Spinal cord (tissue), 10 donors: ENCODE measurements at places on chromosomes 1 and 21. TPM values are rescaled to one million over a fixed set of nuclear protein-coding genes. Genes with fewer than 3 reads are reported as not detected.
A peak's percentile ranks its signal among the peaks of the same experiment; 100 is the strongest.

UBE2U gene
- polyA plus RNA-seq = not detected

LRRIQ3 gene
- 1.2 TPM for polyA plus RNA-seq

LRRC7 gene
- polyA plus RNA-seq = 44.8 TPM

THAP3 gene
- polyA plus RNA-seq = 31.8 TPM

KRTAP12-1 gene
- polyA plus RNA-seq = not detected

BATF3 gene
- 7.2 TPM for polyA plus RNA-seq

LCE6A gene
- not detected for polyA plus RNA-seq

OXCT2 gene
- 3.1 TPM for polyA plus RNA-seq

TMEM201 gene
- polyA plus RNA-seq = 24.3 TPM

DCST1 gene
- polyA plus RNA-seq = 0.33 TPM

DNA sequence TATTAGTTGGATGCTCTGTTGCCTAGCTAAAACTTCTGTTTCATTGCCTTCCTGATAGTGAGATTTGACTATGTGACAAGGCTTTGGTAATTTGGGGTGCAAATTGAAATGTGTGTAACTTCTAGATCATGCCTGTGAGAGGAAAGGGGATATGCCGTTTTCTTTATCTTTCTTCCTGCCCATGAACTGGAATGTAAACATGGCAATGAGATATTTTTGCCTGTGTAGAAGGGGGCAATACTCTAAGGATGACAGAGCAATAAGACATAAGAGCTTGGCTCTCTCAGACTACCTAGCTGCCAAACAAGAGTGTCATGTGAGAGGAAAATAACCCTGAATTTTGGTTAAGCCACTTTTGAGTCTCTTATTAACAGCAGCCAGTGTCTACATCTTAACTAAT, 49.7 kb downstream of the RAP1A start:
- no peak for DNase-seq

DNA sequence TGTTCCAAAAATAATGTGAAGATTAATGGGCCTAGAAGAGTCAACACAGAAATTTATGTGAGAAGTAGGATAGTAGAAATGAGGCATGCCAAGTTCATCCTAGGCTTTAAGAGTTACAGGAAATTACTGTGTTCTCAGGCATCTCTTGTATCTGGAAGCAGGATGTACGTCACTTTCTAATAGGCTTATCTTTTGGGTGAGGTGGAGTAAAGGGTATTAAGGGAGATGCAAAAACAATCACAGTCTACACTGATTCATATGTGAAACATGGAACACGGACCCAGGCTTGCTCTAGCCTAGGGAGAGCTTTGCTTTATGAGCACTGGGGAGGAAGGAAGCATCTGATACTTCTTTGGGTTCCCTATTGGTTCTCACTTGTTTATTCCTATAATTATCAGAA, 84.5 kb upstream of the RGS4 start:
- DNase-seq = no peak

- no peak for DNase-seq
Observed at GRCh38 chr1:8427493-8427892, 109.6 kb downstream of the SLC45A1 start.

- no peak for DNase-seq
Observed at GRCh38 chr1:183941001-183941400, 96.5 kb downstream of the COLGALT2 start.

DNA sequence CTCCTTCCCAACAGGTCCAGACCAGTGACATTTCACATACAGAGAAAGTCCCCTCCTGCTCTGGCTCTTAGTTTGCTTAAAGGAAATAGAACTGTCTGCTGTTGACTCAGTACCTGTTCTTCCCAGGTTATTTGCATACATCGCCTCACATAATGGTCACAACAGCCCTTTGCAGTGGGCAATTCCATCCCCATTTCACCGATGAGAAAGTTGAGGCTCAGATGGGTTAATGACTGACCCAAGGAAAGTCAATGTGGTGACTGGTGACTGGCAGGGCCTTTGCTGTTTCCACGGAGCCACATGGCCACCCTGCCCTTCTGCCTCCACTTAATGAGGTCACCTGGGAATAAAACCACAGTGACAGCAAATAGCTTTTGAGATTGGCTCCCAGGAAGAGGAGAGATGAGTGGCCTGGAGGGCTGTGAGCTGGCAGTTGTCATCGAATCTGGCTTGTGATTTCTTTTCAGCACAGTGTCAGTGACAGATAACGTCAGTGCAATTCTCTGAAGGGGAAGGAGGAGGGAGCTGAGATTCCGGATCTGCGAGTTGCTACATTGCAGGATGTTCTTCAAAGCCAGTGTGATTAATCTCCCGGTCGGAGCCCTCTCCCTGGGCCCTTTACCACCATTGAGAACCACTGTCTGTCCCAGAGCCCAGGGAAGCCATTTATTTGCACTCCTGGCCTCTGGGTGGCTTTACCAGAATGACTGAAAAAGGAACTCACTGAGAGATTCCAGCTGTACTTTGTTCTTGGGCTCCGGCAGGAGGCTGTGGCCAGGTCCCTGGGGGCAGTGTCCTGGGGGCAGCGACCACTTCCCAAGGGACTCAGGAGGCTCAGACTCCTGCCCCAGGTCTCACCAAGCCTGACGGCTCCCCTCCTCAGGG, 117.2 kb downstream of the CNIH3 start:
- DNase-seq = no peak

DNA sequence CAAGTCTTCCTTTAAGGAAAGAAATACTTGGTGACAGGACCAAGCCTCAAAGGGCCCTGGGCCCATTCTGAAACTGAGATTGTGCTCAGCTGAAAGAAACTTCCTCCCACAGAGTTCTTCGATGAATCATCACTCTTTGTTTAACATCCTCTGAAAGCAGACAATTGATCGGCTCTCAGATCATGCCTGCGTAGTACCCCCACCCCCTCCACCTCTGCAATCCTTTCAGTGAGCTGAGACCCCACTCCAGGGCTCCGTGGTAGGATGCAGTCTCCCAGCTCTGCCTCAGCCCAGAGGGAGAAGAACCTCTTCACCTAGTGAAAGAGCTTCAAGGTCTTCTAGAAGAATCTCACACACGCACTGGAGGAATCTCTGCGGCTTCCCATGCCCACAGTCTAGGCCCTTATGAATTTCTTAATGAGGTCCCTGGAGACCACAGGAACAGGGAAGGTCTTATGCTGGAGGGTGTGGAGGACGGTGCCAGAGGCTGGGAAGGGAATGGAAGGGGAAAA, 104.9 kb upstream of the SOD1 start:
- DNase-seq = no peak

DNA sequence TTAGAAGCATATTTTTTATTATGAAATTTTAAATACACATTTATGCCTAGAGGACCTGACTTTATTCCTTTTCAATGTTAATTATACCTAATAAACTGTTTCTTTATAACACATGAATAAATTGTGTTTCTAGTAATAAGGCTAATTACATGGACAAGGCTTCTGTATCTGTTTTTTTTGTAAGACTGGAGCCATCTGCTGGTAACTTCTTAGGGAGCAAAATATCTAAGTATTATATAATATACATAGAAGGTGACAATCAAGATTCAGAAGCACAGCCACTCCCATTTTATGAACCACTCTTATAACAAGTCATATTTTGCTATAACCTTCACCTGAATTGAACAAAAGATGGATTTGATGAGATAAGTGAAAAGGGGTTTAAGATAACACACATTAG, 84.2 kb downstream of the LBR start:
- no peak for DNase-seq

GRCh38 chr1:231144416-231145193, 17.3 kb upstream of the TRIM67 start:
- DNase-seq = no peak

DNA sequence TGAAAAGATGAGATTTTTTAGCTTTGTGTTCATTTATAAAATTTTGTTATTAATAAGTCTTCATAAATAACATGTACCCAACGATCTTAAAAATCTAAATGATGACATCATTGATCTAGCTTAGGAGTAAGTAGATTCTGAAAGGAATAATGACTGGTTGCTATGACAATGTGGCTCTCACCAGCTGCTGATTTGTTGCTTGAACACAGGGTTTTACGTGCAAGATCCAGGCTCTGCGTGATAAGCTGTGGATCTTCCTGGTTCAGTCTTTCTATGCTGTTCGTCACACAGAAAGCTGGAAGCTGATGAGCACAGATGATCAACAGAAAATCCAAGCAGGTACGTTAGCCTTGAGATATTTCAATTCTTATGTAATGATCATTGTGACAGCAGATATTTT, 49.1 kb upstream of the C1orf146 start:
- peak; percentile 69 for DNase-seq
